Choroid plexus epithelial cell (primary cell): ENCODE measurements at places on chromosomes 1 and 21.

DNA sequence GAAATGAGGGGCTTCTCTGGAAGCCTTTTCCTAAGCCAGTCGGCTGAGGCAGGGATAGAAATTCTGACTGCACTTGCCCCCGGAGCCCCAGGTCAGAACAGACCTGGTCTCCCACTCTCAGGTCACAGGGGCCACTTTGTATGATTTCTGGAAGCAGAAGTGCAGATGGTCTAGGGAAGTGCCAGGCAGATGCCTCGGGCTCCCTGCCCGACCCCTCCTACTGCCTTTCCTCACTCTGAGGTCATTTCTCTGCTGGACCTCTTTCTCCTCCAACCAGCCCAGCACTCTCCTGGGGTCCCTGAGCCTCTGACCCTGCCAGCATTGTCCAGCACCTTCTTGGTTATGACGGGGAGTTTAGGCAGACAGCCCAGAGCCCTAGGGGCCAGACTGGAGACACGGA lies 8.7 kb downstream of the RUNX3 start:
- no peak for DNase-seq

GRCh38 chr1:30804352-30804751 lies 46.8 kb upstream of the LAPTM5 start:
- DNase-seq, result no peak

DNA sequence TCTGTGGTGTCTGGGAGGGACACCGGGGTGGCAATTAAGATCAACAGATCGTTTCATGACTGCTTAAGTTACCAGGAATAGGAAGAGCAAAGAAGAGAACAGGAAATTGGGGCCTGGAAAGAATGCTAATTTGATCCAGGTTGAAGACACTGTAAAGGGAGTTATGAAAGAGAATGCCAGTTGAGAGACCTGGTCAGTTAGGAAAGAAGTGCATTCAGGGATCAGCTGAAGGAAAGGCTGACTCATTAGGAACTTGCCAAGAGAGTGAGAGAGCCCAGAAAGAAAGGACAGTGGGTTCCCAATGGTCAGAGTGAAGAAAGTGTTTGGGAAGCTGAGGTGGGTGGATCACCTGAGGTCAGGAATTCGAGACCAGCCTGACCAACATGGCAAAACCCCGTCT lies 119.6 kb downstream of the UBE2U start:
- peak; percentile 16 for DNase-seq

- no peak for DNase-seq
Observed at GRCh38 chr1:34784751-34785221, 3.8 kb downstream of the GJB3 start.

GRCh38 chr1:199291022-199291740 lies 652.3 kb downstream of the PTPRC start:
- DNase-seq, result no peak

GRCh38 chr1:5381491-5381890 lies 610.7 kb downstream of the NPHP4 start:
- DNase-seq, result no peak

GRCh38 chr1:172107316-172107975 lies 266.1 kb downstream of the DNM3 start:
- peak; percentile 58 for DNase-seq

- DNase-seq, result no peak
Observed at GRCh38 chr21:45001134-45002095, 61.6 kb downstream of the SLX9 start.

DNA sequence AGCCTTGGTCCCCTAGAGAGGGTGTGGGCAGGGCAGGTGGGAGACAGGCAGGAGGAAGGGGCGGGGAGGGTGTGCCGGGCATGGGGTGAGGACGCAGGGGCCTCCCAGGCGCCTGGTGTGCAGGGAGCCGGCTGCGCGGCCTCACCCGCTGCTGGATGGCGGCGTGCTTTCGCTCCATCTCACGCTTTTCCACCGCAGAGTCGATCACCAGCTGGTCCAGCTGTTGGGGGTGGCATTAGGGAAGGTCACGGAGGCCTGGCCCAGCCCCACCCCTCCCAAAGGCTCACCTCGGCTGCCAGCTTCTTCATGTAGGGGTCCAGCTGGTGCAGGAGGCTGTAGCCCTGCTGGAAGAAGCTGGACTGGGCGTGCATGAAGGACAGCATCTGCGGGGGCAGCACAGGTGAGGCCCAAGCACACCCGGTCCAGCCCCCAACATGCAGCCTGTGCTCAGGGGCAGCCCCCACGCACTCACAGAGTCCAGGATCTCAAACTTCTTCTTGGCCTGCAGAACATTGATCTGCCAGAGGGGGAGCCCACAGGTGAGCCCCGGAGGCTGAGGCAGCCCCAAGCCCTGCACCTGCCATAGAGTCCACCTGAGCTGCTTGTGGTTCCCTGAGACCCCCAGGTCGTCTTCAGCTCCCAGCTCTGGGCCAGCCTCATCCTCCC lies 7.9 kb downstream of the ACAP3 start:
- DNase-seq, result no peak

DNA sequence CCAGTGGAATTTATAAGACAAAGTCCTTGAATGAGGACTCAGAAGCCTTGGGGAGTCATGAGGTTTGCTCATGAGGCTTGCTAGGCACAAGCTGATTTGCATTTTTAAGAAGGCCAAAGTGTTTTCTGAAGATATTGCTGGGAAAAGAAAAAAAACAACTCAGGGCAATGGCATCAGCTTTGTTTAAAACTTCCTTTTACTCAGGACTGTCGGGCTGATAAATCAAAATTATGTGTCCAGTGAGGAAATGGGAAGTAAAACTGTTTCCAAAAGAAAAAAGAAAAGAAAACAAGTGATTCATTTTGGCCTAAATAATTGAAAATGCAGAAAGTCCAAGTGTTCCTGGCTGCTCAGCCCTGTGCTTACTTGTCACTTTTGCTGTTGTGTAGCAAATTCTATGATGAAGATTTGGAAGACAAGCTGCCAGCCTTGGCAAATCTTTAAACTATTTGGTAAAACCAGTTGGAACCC lies 282.4 kb downstream of the HLX start:
- DNase-seq, result no peak

DNA sequence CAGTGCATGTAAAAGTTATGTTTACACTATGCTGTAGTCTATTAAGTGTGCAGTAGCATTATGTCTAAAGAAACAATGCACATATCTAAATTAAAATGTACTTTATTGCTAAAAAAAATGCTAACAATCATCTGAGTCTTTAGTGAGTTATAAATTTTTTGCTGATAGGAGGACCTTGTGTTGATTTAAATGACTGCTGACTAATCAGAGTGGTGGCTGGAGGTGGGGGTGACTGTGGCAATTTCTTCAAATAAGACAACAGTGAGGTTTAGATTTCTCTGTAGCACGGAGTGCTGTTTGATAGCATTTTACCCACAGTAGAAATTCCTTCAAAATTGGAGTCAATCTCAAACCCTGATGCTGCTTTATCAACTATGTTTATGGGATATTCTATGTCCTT lies 37.0 kb downstream of the HS2ST1 start:
- DNase-seq, result no peak

- no peak for DNase-seq
Observed at GRCh38 chr1:232597721-232598120, 32.2 kb downstream of the SIPA1L2 start.

DNA sequence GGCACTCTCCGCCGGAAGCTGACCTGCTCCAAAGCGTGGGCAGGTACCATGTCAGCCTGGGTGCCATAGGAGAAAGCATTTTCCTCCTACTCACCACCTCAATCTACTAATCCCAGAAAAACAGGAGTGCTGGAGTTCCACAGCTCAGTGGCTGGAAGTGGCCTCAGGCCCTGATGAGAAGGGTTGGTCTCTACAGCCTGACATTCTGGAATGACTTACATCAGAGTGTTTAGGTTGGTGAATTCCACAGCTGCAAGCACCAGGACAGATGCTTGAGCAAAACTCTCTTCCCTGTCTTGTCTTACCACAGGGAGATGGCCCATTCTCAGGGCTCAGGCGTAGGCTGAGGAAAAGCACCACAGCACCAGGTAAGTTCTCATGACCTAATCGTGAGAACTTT lies 5.5 kb downstream of the SEC16B start:
- DNase-seq, result no peak

DNA sequence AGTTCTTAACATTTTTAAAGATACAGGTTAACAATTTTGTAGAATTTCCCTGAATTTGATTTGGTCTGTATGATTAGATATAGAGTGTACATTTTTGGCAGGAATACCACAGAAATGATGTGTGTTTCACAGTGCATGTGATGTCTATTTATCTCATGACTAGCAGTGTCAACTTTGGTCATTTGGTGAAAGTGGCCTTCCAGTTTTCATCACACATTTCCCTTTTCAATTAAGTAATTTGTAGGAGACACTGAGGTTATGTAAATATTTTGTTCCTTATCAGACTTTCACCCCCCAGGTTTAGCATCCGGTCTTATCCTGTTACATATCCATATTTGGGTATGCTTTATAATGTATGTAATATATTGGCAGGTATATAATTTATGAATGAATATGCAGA lies 41.8 kb downstream of the MAP3K7CL start:
- DNase-seq, result peak; percentile 23

DNA sequence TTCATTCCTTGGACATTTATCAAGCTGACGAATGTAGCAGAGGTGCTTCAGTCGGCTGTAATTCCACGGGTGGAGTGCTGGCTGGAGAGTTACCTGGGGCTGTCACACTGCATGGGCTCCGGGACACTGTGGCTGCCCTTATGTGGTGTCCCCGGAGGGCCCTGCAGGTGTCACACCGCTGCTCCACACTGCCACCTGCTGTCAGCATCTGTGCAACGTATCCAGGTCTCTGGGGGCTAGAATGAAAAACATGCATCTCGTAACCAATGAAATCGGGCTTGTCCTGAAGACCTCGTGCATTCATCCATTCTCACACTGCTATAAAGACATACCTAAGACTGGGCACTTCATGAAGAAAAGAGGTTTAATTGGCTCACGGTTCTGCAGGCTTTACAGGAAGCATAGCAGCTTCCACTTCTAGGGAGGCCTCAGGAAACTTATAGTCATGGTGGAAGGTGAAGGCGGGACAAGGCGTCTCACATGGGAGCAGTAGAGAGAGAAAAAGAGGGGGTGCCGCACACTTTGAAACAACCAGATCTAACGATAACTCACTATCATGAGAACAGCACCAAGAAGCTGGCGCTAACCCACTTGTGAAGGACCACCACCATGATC lies 46.7 kb upstream of the PCBP3 start:
- DNase-seq, result peak; percentile 54

GRCh38 chr1:20100632-20101355 lies 18.5 kb downstream of the PLA2G2D start:
- peak; percentile 70 for DNase-seq

DNA sequence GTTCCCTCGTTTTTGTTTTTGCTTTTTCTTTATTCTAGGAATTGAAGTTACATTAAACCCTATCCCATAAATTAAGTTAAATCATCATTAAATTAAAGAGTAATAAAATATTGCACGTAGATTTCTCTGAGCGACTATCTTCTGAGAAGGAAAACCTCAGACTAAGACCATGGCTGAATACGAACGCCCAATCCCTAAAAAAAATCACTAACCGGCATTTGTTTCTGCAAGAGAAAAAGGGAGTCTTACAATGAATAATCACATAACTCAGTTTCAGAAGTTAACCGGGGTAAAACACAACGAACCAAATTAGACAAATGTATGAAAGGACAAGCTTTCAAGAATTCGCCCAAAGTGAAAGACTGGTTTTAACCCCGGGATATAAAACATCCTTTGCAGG lies 1.3 kb downstream of the PIK3R3 start:
- peak; percentile 34 for DNase-seq

DNA sequence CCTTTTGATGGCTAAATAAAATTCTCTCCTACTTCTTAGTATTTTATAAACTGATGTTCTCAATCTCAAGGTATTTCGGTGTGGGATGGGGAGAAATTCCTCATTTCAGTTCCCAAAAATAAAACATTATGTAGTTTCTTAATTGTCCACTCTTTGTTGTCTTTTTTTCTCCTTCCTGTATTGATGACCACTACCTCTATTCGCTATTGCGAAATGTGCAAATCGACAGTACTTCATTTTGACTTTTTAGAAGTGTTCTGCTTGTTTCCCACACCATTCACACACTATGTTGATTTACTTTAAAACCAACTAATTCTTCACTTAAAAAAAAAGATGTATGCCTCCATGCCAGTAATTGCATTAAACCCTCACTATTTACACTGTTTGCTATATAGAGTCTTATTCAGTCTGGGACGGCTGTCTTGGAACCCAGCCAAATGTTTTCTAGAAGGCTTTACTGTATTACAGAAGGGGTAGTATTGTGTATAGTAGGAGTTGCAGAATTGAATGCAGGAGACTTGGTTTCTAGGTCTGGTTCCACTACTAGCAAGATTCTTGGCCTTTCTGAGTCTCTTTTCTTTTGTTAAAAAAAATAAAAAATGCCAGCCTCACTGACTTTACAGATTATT lies 5.6 kb downstream of the RNF2 start:
- DNase-seq, result no peak

DNA sequence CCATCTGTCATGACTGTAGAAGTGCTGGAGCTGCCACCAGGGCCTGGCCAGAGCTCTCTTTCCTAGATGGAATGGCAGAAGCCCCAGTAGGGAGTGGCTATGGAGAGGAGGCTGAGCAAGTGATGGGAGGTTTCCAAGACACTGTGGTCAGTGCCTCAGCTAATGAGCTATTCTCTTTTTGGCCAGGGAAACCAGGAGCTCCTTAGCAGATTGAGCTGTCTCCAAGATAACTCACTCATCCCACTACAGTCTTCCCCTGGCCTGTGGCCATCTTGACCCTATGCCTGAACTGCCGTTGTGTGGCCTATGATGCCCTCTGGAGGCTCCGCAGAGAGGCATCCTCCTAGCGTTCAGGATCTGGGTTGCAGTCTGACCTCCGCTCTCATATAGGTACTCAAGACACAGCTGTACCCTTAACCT lies 60.5 kb downstream of the ERI3 start:
- DNase-seq, result peak; percentile 23

DNA sequence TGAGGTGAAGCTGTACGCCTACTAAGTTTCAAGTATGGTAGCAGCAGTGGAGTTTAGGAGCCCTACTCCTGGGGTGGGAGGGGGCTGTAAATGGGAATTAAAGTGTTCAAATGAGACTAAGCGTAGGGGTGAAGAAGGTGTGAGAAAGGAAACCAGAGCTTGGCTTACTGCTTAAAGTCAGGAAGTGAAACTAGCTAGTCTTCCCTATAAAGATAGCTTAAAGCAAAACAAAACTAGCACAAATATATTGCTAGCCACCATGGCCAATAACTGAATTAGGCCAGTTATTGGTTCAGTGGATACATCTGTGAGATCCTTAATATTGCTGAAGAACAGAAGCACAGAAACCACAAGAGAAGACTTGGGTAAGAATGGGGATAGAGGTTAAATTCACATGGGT lies 492.2 kb upstream of the PKN2 start:
- no peak for DNase-seq

GRCh38 chr1:118210723-118211110 lies 25.7 kb upstream of the SPAG17 start:
- no peak for DNase-seq

GRCh38 chr1:200971428-200971903 lies 52.0 kb downstream of the KIF21B start:
- no peak for DNase-seq

GRCh38 chr1:179589509-179589908 lies 2.1 kb upstream of the TDRD5 start:
- DNase-seq, result no peak

GRCh38 chr1:226525750-226526149 lies 22.8 kb upstream of the STUM start:
- DNase-seq, result peak; percentile 69
